ENCODE measurements at places on chromosomes 4 and X. TPM values are rescaled to one million over a fixed set of nuclear protein-coding genes. Genes with fewer than 3 reads are reported as not detected.

PRR27 gene
- total RNA-seq: not detected

ZRSR2 gene
- 11.3 TPM for total RNA-seq

GRCh38 chr4:82033862-82034261 is 339.9 kb downstream of the HNRNPD start:
- no peaks in the 10 kb centered on the region for H3K36me3 ChIP-seq
- no peaks in the 10 kb centered on the region for H3K27me3 ChIP-seq
- no peak for DNase-seq
- no peaks in the 10 kb centered on the region for H3K4me1 ChIP-seq

- no peak overlapping the region for H3K27ac ChIP-seq
- H3K27me3 ChIP-seq: no peaks in the 10 kb centered on the region
- no peak overlapping the region for H3K4me3 ChIP-seq
- peaks cover 14% of the 10 kb centered on the region for H3K4me1 ChIP-seq
These were observed 79.2 kb downstream of the ZNF827 start for GRCh38 chr4:145859426-145859825.

DNA sequence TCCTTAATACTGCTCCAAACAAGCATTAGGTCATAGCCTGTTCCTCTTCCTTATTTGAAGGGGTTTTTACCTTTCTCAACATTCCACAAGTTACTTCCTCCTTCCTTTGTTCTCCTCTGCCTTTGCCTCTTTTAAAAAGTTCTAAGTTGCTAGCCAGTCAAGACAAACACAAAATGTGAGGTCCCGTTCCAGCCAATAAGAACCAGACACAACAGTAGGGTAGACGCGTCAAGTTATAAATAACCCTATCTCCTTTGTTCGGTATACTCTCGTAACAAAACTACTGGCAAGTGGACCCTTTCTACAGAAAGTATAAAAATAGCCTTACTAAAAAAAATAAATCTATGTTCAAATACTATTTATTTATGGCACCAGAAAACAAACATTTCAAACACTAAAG is 6.3 kb upstream of the ACE2 start:
- no peaks in the 10 kb centered on the region for H3K36me3 ChIP-seq
- no peaks in the 10 kb centered on the region for H3K4me1 ChIP-seq
- H3K27me3 ChIP-seq: no peaks in the 10 kb centered on the region
- H3K4me3 ChIP-seq: no peak overlapping the region
- DNase-seq: no peak

DNA sequence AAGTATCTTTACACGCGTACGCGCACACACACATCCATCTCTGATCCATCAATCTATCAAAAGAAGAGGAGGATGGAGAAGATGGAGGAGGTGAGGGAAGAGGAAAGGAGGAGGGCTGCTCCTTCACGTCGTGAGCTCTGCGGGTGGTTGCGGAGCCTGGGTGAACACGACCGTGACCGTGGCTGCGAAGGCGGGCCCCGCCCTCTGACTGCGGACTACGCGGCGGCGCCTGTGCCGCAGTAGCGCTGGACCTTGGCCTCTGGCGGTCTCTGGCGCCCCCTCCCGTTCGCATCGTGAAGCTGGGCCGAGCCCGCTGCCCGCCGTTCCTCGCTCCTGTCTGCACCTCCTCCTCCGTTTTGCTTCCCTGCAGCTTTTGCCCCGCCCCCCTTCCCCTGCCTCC is 37.7 kb upstream of the ARAF start:
- no peaks in the 10 kb centered on the region for H3K27me3 ChIP-seq
- H3K4me1 ChIP-seq: peaks cover 4% of the 10 kb centered on the region
- H3K36me3 ChIP-seq: no peaks in the 10 kb centered on the region
- peak overlapping the region; percentile 56 for H3K4me3 ChIP-seq

LRIT3 gene
- 0.12 TPM for total RNA-seq

FAM184B gene
- 0.24 TPM for total RNA-seq

- H3K27ac ChIP-seq: no peak overlapping the region
- no peaks in the 10 kb centered on the region for H3K4me1 ChIP-seq
- no peak overlapping the region for H3K4me3 ChIP-seq
- no peaks in the 10 kb centered on the region for H3K27me3 ChIP-seq
- no peak for DNase-seq
These were observed 212.5 kb upstream of the CXorf66 start for GRCh38 chrX:140177821-140178220.

- no peak for DNase-seq
- no peak overlapping the region for H3K4me3 ChIP-seq
- no peaks in the 10 kb centered on the region for H3K36me3 ChIP-seq
- no peak overlapping the region for H3K27ac ChIP-seq
- no peaks in the 10 kb centered on the region for H3K4me1 ChIP-seq
These were observed 355.7 kb downstream of the ADGRL3 start for GRCh38 chr4:61555789-61556188.

MAGEA1 gene
- not detected for total RNA-seq

ZDHHC15 gene
- 1.8 TPM for total RNA-seq

- H3K4me1 ChIP-seq: peaks cover 4% of the 10 kb centered on the region
- no peak overlapping the region for H3K4me3 ChIP-seq
- no peak overlapping the region for H3K27ac ChIP-seq
- DNase-seq: no peak
- H3K36me3 ChIP-seq: no peaks in the 10 kb centered on the region
- H3K27me3 ChIP-seq: no peaks in the 10 kb centered on the region
These were observed 2.2 kb upstream of the BGN start for GRCh38 chrX:153492543-153492942.

DCAF8L2 gene
- not detected for total RNA-seq

SPANXC gene
- total RNA-seq: not detected

DNA sequence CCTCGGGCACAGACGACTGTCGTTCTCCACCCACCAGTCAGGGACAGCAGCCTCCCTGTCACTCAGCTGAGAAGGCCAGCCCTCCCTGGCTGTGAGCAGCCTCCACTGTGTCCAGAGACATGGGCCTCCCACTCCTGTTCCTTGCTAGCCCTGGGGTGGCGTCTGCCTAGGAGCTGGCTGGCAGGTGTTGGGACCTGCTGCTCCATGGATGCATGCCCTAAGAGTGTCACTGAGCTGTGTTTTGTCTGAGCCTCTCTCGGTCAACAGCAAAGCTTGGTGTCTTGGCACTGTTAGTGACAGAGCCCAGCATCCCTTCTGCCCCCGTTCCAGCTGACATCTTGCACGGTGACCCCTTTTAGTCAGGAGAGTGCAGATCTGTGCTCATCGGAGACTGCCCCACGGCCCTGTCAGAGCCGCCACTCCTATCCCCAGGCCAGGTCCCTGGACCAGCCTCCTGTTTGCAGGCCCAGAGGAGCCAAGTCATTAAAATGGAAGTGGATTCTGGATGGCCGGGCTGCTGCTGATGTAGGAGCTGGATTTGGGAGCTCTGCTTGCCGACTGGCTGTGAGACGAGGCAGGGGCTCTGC is 7.9 kb upstream of the MSANTD1 start:
- peaks cover 65% of the 10 kb centered on the region for H3K36me3 ChIP-seq
- no peaks in the 10 kb centered on the region for H3K27me3 ChIP-seq
- H3K27ac ChIP-seq: no peak overlapping the region
- no peak for DNase-seq

ARHGAP4 gene
- 70.7 TPM for total RNA-seq

- H3K36me3 ChIP-seq: no peaks in the 10 kb centered on the region
- H3K27me3 ChIP-seq: no peaks in the 10 kb centered on the region
- no peaks in the 10 kb centered on the region for H3K4me1 ChIP-seq
- H3K27ac ChIP-seq: no peak overlapping the region
- no peak for DNase-seq
- H3K4me3 ChIP-seq: no peak overlapping the region
These were observed 427.9 kb downstream of the STIM2 start for GRCh38 chr4:27288496-27288895.

DNA sequence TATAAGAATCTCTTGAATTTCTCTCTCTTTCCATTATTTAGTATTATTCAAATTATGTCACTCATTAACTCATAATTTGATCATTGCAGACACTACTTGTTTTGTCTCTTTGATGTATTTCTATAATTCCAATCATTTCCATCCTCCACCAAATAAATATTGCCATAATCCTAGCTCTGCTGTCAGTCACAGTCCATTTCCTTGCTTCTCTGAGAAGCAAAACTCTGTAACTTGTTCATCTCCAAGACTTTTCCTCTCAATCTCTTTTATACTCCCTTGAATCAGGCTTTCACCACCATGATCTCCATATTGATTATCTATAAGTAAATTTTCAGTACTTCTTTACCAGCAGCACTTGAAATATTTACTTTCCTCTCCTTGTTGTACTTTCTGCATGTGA is 135.9 kb downstream of the SCLT1 start:
- no peaks in the 10 kb centered on the region for H3K36me3 ChIP-seq
- H3K27ac ChIP-seq: no peak overlapping the region
- no peaks in the 10 kb centered on the region for H3K27me3 ChIP-seq
- H3K4me1 ChIP-seq: no peaks in the 10 kb centered on the region
- H3K4me3 ChIP-seq: no peak overlapping the region

DNA sequence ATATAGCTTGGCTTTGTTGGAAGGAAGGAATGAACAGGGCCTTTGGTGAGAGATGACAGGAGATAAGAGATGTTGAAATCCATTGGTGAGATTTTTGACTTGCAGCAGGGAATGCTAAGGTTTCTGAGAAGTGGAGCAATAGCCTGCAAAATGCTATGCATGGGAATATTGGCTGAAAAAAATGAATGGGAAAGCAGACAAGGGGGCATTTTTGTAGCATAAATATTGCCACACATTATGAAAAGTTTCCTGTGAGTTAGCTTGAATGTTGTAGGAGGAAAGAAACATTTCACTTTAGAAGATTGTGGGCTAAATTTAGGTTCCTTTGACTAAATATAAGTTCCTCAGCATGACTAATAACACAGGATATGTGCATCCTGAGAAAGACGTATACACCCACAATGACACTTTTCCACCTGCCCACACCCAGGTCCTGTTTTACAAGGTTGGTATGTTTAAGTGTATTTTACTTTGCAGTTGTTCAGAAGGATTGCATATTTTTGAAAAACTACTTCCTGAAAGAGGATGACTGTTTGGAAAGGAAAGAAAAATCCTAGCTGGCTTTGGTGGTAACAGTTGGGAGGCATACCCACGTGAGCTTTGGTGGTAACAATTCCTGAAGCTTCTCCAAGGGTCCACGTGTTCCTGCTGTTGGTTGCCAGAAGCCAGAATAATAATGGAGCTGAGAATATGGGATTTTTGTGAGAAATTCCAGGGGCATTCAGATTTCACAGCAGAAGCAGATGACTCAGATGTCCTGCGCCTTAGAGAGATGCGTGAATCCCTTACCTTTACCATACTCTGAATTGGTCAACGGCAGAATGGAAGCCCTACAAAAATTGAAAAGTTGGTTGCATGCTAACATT is 28.5 kb downstream of the PHEX start:
- H3K27me3 ChIP-seq: no peaks in the 10 kb centered on the region
- no peak for DNase-seq
- no peak overlapping the region for H3K4me3 ChIP-seq
- no peaks in the 10 kb centered on the region for H3K4me1 ChIP-seq
- no peak overlapping the region for H3K27ac ChIP-seq
- no peaks in the 10 kb centered on the region for H3K36me3 ChIP-seq

- no peaks in the 10 kb centered on the region for H3K36me3 ChIP-seq
- H3K27ac ChIP-seq: no peak within 1 kb of the TSS
- no peaks in the 10 kb centered on the region for H3K4me1 ChIP-seq
- H3K4me3 ChIP-seq: no peak within 1 kb of the TSS
- DNase-seq: no peak
- no peaks in the 10 kb centered on the region for H3K27me3 ChIP-seq
These were observed at the start of gene KLKB1 for GRCh38 chr4:186227221-186227620. KLKB1 (plus strand) TSS chr4:186227507; CDS start chr4:186228196, 689 bp downstream.

DNA sequence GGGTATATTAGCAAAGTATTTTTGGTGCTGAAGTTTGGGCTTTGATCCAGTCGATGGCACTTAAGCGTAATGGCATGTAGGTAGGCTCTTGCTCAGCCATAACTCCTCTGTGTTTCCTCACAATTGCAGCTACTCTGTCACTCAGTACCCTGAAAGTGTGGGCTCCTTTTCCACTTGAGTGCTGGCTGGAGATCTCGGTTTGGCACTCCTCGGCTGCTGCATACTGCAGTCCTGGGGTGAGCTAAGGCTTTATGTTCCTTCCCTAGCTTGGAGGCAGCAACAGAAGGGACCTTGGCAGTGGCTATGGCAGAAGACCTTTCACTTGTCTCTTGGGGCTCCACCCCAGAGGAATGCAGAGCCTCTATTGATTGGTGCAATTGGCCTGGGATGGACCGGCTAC is 106.7 kb upstream of the GRXCR1 start:
- no peak for DNase-seq
- H3K4me1 ChIP-seq: no peaks in the 10 kb centered on the region
- no peaks in the 10 kb centered on the region for H3K36me3 ChIP-seq
- H3K4me3 ChIP-seq: peak overlapping the region; percentile 8
- peak overlapping the region; percentile 56 for H3K27ac ChIP-seq

DNA sequence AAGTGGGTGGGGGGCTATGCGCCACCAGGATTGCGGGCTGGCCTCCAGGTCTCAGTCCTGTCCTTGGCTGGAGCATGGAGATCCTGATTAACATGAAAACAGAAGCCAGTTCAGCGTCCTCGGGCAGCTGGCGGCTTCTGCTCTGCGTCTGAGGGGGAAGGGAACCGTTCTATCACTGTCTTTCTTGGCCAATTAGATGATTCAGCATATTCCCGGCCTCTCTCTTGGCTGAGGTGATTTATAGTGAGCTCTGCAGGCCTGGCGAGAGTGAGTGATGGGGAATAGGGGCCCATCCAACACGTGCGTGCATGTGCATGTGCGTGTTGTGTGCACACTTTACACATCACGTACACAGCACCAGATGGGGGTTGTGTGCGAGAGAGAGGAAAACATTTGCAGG is 145.8 kb upstream of the ATP6AP2 start:
- no peak for DNase-seq
- no peaks in the 10 kb centered on the region for H3K27me3 ChIP-seq
- no peaks in the 10 kb centered on the region for H3K4me1 ChIP-seq
- no peak overlapping the region for H3K27ac ChIP-seq
- H3K4me3 ChIP-seq: peak overlapping the region; percentile 11

PNPLA4 gene
- 11.4 TPM for total RNA-seq

CNGA1 gene
- total RNA-seq: 0.53 TPM

DNA sequence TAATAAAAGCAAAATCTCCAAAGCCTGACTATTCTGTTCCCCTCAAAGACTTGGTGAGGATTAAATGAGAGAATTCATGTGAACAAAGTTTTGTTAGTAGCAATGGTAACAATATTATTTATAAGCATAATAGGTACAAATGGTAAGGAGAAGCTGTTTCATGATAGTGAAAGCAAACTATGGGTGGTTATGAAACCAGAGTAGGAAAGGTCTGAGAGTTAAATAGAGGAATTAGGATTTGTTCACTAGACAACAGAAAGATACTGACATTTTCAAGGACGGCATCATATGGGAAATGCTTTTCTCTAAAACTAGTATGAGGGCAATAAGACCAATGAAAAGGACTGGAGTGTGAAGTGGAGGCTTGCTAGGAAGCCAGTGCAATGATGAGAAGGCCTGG is 128.6 kb upstream of the FTHL17 start:
- H3K27me3 ChIP-seq: no peaks in the 10 kb centered on the region
- no peaks in the 10 kb centered on the region for H3K4me1 ChIP-seq
- DNase-seq: no peak
- H3K36me3 ChIP-seq: no peaks in the 10 kb centered on the region
- no peak overlapping the region for H3K27ac ChIP-seq

CA5B gene
- total RNA-seq: 12.6 TPM

- no peaks in the 10 kb centered on the region for H3K36me3 ChIP-seq
- no peak for DNase-seq
- no peaks in the 10 kb centered on the region for H3K27me3 ChIP-seq
- H3K27ac ChIP-seq: peak overlapping the region; percentile 56
These were observed 18.2 kb downstream of the ADD1 start for GRCh38 chr4:2861631-2862436.

- H3K27me3 ChIP-seq: no peaks in the 10 kb centered on the region
- H3K27ac ChIP-seq: no peak overlapping the region
- DNase-seq: no peak
- H3K4me3 ChIP-seq: no peak overlapping the region
- H3K4me1 ChIP-seq: no peaks in the 10 kb centered on the region
- H3K36me3 ChIP-seq: no peaks in the 10 kb centered on the region
These were observed 72.8 kb upstream of the INTU start for GRCh38 chr4:127559981-127560380.

All from lower lobe of right lung (tissue), 2 donors.